Left lung (tissue), 14 donors: ENCODE measurements at places on chromosomes 2 and 18. TPM values are rescaled to one million over a fixed set of nuclear protein-coding genes. Genes with fewer than 3 reads are reported as not detected.

GRCh38 chr2:163198007-163198406 is 359.4 kb upstream of the KCNH7 start:
- H3K36me3 ChIP-seq = no peaks in the 10 kb centered on the region
- no peaks in the 10 kb centered on the region for H3K27me3 ChIP-seq
- no peak overlapping the region for H3K27ac ChIP-seq

GRCh38 chr2:19021721-19022120 is 336.7 kb downstream of the OSR1 start:
- no peak for DNase-seq
- peaks cover 3% of the 10 kb centered on the region for H3K4me1 ChIP-seq
- no peaks in the 10 kb centered on the region for H3K36me3 ChIP-seq
- no peaks in the 10 kb centered on the region for H3K27me3 ChIP-seq
- H3K27ac ChIP-seq = no peak overlapping the region

- H3K27me3 ChIP-seq = no peaks in the 10 kb centered on the region
- peak; percentile 83 for DNase-seq
- no peak overlapping the region for H3K27ac ChIP-seq
- H3K36me3 ChIP-seq = no peaks in the 10 kb centered on the region
Measured at GRCh38 chr2:216519154-216519762, 20.6 kb downstream of the RPL37A start.

GRCh38 chr2:230794497-230794896 is 70.2 kb upstream of the ITM2C start:
- peak overlapping the region; percentile 71 for H3K27ac ChIP-seq
- H3K27me3 ChIP-seq = no peaks in the 10 kb centered on the region
- DNase-seq = no peak
- H3K36me3 ChIP-seq = no peaks in the 10 kb centered on the region

- no peak for DNase-seq
- no peaks in the 10 kb centered on the region for H3K36me3 ChIP-seq
- H3K27ac ChIP-seq = no peak overlapping the region
- no peaks in the 10 kb centered on the region for H3K4me1 ChIP-seq
- peaks cover 9% of the 10 kb centered on the region for H3K27me3 ChIP-seq
Measured at GRCh38 chr2:131031431-131031841, 61.8 kb downstream of the FAM168B start.

DNA sequence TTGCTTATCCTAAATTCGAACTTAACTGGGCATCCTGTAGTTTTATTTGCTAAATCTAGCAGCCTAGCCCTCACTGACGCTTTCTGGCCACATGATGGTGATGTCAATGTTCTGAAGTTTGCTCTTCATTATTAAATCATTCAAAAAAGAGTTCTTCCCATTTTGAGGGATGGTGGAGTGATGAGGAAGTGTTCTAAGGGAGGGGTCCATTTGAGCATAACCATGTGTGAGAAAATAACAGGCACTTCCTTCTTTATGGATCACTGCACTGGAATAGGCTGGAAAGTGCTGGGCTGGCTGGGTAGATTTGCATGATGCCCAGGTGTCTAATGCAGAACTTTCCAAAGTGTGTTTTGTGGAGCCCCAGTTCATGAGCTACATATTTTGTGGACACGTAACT is 74.2 kb downstream of the TNFRSF11A start:
- no peaks in the 10 kb centered on the region for H3K4me1 ChIP-seq
- no peak overlapping the region for H3K4me3 ChIP-seq
- no peaks in the 10 kb centered on the region for H3K36me3 ChIP-seq
- no peak overlapping the region for H3K27ac ChIP-seq

GRCh38 chr2:152729844-152730243 is 11.4 kb downstream of the ARL6IP6 start:
- no peaks in the 10 kb centered on the region for H3K27me3 ChIP-seq
- no peaks in the 10 kb centered on the region for H3K36me3 ChIP-seq
- no peak for DNase-seq
- no peaks in the 10 kb centered on the region for H3K4me1 ChIP-seq

DNA sequence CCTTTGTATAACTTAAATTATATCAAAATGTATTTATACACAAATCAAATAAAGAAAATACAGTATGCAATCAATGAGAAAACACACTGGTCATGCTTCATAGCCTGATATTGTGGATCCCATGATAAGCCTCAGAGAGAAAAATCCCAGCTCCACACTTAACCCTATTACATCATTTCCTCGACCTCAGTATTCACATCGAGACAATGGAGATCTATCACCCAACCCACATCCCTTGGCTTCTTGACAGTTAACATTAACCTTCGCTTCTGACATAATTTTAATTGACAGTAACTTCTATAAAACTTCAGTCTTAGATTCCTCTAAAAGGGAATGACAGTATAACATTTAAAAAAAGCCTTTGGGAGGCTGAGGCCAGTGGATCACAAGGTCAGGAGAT is 11.6 kb downstream of the TMX3 start:
- peaks cover 38% of the 10 kb centered on the region for H3K36me3 ChIP-seq
- no peaks in the 10 kb centered on the region for H3K4me1 ChIP-seq
- DNase-seq = no peak
- no peak overlapping the region for H3K27ac ChIP-seq

GRCh38 chr2:151931030-151931611 is 102.9 kb upstream of the ARL5A start:
- no peaks in the 10 kb centered on the region for H3K36me3 ChIP-seq
- no peaks in the 10 kb centered on the region for H3K27me3 ChIP-seq
- no peak for DNase-seq
- H3K27ac ChIP-seq = no peak overlapping the region

FEV gene
- polyA plus RNA-seq = not detected

HOXD3 gene
- polyA plus RNA-seq = 0.15 TPM

BZW1 gene
- 237 TPM for polyA plus RNA-seq

EGR4 gene
- 0.08 TPM for polyA plus RNA-seq

CYRIA gene
- polyA plus RNA-seq = 14.7 TPM
